ENCODE measurements at places on chromosomes 5 and 9.
A peak's percentile ranks its signal among the peaks of the same experiment; 100 is the strongest.

DNA sequence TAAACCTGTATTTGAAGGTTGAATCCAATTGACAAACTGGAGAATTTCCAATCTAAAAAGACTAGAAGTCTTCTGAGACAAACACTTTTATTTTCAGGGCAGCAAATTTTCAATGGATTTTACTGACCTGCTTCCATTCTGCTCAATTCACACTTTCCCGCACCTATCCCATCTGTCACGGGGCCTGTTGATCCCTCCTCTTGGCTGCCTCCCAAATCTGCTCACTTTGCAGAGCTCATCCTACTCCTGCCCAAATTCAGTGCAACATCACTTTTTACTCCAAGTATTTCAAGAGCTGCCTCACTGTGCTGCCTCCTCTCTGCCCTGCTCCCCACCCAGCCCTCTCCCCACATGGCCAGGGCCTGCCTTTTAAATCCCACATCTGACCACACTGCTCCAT is 35.1 kb downstream of the GOLM1 start:
- DNase-seq = no peak

DNA sequence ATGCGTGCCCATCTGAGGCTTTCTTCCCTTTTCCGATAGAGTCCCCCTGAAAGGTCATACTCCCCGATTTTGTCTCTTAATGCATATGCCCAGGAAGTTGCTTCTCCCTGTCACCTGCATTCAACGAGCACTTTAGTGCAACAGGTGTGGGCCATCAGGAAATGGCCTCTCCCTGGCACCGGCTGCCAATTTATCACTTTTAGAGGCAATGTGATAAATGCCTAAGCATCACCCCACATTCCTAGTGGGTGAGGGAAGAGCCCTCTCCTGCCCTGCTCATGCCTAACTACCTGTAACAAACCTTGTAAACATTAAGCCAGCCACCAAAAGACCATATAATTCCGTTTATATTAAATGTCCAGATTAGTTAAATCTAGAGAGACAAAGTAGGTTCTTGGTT is 1.1 kb upstream of the SNAPC3 start:
- DNase-seq = no peak

DNA sequence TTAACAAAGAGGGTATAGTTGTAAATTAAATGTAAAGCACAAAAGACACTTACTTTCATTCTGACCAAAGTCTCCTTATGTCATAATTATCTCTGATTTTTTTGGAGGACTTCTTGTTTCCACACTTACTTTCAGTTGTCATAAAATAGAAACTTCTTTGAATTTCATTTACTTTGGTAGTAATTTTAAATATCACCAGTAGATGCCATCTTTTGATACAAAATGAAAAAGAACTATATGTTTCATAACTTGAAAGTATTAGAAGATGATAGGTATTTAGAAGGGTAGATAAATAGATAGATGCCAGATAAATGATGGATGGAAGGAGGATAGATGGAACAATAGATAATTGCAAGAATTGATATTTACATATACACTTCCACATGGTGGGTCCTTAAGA is 1865.3 kb upstream of the CDH9 start:
- DNase-seq = no peak

GRCh38 chr5:150322202-150322601 is 19.5 kb upstream of the ARSI start:
- no peak for DNase-seq

GRCh38 chr5:178675922-178676321 is 49.1 kb upstream of the CLK4 start:
- DNase-seq = no peak

DNA sequence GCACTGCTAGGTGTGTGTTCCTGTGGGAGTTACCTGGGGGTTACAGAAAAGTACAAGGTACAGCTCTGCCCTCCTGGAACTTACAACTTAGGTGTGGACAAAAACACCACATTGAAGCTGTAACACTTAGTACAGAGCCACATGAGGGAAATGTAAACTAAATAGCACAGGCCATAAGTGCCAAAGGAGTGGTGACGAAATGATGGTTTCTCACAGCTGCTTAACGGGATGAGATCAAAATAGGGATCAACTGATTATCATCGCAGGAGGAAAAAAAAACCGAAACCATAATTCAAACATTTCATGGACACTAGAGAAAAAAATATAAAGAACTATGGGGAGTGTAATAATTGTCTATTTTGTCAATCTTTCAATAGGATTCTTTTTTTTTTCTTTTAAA is 5.9 kb downstream of the LIX1 start:
- DNase-seq = no peak

- no peak for DNase-seq
Measured at GRCh38 chr9:29183971-29184370, 1610.7 kb upstream of the C9orf72 start.

DNA sequence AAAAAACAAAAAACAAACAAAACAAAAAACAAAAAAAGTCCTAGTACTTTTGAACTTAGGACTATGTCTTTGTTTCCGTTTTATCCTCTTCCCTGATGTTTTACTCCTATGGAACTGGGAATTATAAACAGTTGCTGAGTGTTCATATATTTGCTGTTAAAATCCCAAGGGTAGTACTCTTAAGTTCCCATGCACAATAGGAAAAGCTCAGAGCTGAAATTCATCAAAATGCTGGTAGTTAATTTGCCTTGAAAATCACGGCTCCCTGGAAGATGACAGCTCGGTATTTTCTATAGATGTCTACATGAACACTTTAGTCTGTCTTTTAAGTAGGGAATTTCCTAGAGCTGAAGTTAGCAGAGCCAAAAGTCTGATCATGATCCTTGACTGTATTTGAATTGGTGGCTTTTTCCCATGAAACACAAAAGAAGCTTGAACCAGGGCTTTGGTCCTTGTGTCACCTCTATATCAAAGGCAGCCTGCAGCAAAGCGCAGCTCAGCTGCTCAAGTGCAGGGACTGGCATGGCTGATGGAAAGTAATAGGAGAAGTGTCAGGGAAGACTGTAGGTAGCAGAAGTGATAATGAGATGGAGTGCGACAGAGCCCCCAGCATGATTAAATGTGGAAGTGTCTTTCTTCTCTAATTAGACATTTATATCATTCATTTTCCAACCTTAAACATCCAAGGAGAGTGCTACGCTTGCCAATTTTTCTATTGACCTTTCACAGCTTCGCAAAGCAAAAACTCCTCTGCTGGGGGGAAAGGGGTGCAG is 310.9 kb downstream of the TRIM36 start:
- no peak for DNase-seq

GRCh38 chr9:129341171-129341986 is 163.3 kb upstream of the IER5L start:
- DNase-seq = no peak

GRCh38 chr9:68458918-68459317 is 81.8 kb downstream of the TMEM252 start:
- DNase-seq = no peak

DNA sequence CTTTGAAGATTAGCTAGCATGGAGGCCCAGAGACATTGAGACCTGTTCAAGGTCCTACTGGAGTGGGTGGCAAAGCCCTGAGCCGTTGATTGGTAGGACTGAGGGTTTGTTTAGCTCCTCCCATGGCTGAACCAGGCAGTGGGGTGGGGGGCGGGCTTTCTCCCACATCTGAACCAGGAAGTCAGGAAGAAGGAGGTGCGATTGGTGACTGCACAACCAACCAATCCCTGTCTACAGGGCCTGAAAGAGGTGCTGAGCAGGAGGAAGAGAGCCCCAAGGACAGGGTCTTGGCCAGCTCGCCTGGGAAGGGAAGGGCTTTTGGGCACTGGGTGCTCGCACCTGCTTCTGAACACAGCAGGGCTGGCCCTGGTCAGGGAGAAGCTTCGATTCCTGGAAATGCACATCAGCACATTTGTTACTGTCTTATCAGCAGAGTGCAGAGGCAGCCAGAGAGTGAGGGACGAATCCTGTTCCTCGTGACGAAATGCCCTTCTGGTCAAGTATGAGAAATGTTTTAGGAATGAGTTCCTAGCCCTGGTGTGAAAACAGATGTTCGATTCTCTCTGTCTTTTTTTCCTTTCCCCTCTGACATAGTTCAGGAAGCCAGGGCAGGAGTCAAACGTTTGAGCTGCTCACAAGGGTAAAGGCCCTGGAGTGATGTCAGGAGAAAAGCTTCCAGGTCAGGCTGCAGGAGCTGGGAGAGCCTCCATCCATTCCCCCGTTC is 294.8 kb upstream of the KLF4 start:
- DNase-seq = no peak

- DNase-seq = peak; percentile 39
Measured at GRCh38 chr5:98309785-98310598, 463.5 kb upstream of the RGMB start.

DNA sequence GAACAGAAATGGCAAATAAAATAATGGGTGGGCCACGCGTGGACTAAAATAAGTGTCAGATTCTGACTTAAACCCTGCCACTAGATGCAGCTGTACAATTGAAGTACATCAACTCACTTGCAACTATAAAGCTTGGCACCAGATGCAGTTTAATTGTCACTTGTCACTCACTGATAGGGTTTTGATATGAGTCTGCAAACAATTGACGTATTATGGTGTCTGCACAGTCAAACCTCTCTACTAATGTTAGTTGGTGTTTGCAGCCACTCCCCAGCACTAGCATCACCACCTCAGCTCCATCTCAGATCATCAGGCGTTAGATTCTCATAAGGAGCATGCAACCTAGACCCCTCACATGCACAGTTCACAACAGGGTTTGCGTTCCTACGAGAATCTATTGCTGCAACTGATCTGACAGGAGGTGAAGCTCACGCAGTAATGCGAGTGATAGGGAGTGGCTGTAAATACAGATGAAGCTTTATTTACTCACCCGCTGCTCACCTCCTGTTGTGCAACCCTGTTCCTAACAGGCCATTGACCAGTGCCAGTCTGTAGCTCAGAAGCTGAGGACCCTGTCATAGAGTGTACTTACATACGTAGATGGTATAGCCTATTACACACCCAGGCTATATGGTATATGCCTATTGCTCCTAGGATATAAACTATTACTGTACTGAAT is 72.1 kb upstream of the SEMA6A start:
- no peak for DNase-seq

Measured in activated naive CD4-positive, alpha-beta T cell treated with anti-CD3 and anti-CD28 coated beads for 36 hours (primary cell).